NCI-H1092 (cell line): ENCODE measurements at places on chromosomes 16 and 17.
A peak's percentile ranks its signal among the peaks of the same experiment; 100 is the strongest.

DNA sequence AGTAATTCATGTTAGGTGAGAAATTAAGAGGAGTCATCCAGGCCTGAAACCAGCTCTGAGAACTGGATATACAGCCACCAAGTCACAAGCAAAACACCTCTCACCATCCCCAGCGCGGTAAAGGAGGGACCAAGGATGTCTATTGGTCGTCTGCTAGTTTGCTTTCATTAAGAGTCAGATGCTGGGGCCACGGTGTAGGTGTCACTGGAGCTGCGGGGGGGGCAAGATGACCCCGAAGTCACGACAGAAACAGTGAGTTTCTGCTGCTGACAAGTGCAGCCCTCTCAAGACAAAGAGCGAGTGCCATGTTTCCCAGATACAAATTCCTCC lies 790 bp downstream of the NCBP3 start:
- no peak for DNase-seq

DNA sequence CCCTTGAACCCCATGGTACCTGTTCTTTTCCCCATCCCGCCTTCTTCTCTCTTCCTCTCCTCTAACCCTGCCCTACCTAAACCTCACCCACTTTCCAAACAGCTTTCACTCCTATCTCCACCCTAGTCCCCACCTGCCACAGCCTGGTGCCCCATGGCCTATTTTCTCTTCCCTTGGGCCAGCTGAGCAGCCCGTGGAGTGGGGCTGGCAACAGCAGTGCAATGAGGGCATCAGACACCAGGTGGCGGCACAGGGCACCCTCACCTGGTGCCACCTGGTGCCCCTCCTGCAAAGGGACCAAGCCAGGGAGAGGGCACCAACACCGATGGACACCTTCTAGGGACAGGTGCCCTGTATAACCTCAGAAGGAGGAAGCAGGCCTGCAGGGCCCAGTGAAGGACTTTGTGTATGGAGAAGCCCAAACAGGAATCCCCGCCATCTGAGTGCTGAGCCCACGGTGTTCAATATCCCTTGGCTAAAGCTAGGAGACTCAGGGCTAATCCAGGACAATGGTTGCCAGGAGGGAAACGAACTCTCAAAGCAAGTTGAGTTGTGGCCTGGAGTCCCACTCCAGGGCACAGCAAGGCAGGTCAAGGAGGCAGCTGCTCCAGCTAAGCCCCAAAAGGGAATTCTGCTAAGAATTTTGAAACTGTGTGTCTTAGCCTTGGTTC lies 4.0 kb upstream of the ABCC3 start:
- DNase-seq: peak; percentile 18

DNA sequence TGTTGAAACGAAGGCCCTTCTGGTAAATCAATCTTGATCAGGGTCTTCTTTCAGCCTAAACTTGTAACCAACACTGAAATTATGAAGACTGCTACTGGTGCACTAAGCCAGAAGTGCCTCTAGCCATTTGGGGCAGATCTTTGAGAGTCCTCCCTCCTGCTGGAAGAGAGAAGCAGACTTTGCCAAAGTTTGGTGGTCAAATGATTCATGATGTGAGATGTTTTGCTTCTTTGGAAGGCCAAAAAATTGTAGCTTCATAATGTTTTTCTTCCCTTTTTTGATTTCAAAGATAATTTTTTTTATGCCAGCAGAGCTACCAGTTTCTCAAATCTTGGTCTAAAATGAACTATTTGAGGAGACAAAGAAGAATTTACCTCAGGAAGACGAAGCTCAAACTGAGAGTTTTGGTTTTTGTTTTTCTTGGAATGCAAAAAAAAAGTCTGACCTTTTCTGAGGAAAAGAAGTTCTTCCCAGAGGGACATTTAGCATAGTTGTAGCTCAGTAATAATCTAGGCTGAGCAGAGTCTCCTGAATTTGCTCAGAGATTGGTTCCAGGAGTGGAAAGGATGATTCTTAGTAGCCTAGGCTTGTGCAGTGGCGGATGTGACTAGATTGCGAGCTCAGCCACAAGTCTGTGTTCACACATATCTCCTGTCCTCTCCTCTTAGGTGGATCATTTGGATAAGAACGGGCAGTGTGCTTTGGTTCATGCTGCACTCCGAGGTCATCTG lies 50.9 kb downstream of the CYB561 start:
- no peak for DNase-seq

- DNase-seq: no peak
Measured at GRCh38 chr17:46264456-46265198, 30.3 kb upstream of the LRRC37A start.

- no peak for DNase-seq
Measured at GRCh38 chr17:42240201-42240600, 36.0 kb downstream of the STAT5B start.

DNA sequence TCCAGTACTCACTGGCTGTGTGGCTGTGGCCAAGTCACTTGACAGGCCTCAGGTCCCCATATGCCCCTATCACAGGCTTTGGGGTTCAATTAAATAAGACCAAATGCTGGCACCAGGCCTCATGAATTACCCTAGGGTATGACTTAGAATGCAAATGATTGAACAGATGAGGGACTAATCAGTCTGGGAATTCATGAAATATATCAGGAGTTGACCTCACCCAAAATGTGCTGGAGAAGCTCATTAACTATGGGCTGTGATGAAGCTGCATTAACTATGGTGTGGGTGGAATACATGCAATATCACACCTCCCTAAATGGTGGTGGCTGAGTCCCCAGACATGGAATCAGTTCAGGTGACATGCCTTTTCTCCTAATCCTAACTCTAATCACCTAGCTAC lies 72.1 kb downstream of the DNAH3 start:
- no peak for DNase-seq

- DNase-seq: no peak
Measured at GRCh38 chr16:85420501-85421337, 192.4 kb upstream of the GSE1 start.
